ENCODE measurements at places on chromosomes 3 and 15. TPM values are rescaled to one million over a fixed set of nuclear protein-coding genes. Genes with fewer than 3 reads are reported as not detected.

The PSMD6 gene
- 136 TPM for total RNA-seq

The SPTBN5 gene
- total RNA-seq: 0.38 TPM

The TUSC7 gene
- not detected for total RNA-seq

The CLDN11 gene
- 225 TPM for total RNA-seq

The ADAMTS9 gene
- total RNA-seq: 4.2 TPM

The ABI3BP gene
- total RNA-seq: 26.6 TPM

The CCR3 gene
- total RNA-seq: not detected

The COLQ gene
- under 0.01 TPM for total RNA-seq

The NRG4 gene
- 0.56 TPM for total RNA-seq

The ZCWPW2 gene
- 0.38 TPM for total RNA-seq

The SEMA3F gene
- 1.7 TPM for total RNA-seq

The LYSMD2 gene
- 6.2 TPM for total RNA-seq

The NPAP1 gene
- total RNA-seq: not detected

The MYH15 gene
- 1.1 TPM for total RNA-seq

The SEMA3B gene
- 2.8 TPM for total RNA-seq

The FGF12 gene
- total RNA-seq: not detected

The GRK7 gene
- total RNA-seq: not detected

The LRRC15 gene
- total RNA-seq: 0.19 TPM
